ENCODE measurements at places on chromosomes 4 and X.

- no peak for DNase-seq
Observed at GRCh38 chr4:1983053-1983845, 25.5 kb downstream of the NELFA start.

DNA sequence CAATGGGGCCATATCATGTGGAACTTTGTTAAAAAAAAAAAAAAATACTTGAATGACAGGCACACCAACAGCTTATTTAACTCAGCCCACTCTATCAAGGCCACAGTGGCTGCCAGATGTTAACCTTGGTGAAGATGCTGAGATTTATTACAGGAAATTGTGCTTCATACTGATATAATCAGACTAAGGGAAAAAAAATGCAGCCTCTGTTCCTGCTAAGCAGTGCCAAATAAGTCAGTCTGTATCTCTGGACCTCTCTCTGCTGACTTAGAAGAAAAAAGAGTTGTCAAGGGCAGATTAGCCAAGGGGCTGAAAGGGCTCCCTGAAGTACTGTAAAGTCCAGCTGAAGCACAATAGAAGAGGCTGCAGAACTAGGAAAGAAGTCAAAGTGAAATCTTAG is 677.7 kb upstream of the HTR2C start:
- no peak for DNase-seq

DNA sequence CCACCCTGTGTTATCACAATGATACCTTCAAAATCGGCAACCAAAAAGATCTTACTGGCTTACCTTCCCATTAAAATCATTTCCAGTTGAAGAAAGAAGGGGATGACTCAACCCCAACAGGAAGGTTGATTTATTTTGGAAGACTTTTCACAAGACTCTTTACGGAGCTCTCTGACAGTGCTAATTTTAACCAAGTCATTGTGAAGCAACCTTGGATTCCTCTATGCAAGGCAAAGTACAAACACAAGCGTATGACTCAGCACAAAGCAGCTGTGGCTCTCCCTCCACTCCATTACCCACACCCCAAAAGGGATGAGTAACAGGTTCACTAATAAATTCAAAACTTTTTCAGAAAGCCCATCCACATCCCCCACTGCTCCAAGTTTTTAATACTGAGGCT is 213.8 kb upstream of the FGF13 start:
- no peak for DNase-seq

- no peak for DNase-seq
Observed at GRCh38 chr4:1285151-1285789, 4.4 kb upstream of the MAEA start.

GRCh38 chr4:158146736-158147135 is 26.1 kb downstream of the GASK1B start:
- no peak for DNase-seq

DNA sequence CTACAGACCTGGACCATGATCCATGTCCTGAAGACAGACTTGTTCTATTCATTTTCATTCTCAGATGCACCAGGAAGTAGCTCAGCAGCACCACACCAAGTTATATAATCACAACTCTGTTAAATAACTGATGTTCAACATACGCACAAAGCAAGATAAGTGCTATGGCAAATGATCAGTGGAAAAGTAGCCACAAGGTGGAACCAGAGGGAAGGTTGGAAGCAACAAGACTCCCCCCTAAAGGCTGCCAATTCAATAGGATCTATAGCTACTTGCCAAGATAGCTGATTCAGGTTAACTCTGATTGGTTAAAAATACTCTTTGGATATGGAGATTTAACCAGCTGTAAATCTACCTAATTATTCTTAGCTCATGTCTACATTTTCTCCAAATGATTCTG is 23.7 kb upstream of the FAM47B start:
- peak; percentile 45 for DNase-seq

DNA sequence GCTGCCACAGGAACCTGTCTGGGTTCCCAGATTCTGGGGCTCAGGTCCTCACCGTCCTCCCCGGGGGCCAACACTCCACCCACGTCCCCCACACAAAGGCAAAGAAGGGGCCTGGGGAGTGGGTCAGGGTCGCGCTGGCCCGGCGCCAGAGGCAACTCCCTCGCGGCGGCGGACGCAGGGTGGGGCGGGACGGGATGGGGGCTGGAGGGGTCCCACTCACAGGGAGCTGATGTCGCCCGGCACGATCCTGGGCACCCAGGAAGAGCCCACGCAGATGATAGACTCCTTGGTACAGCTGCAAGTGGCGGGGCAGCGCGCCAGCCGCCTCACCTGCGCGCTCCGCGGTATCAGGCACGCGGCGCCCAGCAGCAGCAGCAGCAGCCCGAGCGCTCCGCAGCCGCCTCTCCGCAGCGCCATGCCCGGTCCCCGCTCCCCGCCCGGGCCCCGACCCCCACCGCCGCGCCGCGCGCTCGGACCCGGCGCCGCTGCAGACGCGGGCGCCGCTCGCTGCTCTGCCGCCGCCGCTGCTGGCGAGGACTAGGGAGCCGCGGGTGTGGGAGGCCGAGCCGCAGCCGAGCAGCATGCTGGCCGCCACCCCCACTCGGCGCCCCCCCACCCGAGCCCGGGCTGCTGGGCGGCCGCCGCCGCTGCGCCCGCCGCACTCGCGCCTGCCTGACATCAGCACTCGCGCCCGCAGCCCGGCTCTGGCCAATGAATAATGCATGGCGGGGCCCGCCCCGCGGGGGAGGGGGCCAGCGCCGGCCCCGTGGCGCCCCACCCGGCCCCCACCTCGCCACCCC is at the start of gene LGI2:
Gene LGI2 (minus strand): TSS at position 670 of the 800 bp plus-strand sequence. CDS start 253 bp downstream, at position 417.
- peak; percentile 51 for DNase-seq

DNA sequence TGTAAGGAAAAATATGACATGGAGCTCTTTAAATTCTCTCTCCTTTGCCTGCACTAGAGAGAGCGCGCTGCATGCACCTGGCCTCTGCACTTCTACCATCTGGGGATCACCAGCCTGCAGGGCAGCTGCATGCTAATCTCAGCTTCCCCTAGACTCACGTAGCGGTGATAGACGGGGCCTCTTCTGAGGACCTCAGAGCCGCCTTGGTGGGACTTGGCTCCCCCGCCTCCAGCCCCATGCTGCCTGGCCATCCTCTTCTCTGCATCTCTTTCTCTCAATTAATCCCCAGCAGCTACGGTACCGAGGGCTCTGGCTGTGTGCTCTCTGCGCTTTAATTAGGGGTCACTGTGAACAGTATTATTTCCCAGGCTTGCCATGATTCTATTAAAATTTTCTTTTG is 52.8 kb upstream of the PSAPL1 start:
- DNase-seq, result no peak

- DNase-seq, result no peak
Observed at GRCh38 chr4:159178151-159178546, 75.3 kb downstream of the RAPGEF2 start.

GRCh38 chrX:122087341-122087740 is 1039.9 kb downstream of the GLUD2 start:
- DNase-seq, result no peak

GRCh38 chr4:185740471-185740873 is 71.5 kb downstream of the SORBS2 start:
- no peak for DNase-seq

DNA sequence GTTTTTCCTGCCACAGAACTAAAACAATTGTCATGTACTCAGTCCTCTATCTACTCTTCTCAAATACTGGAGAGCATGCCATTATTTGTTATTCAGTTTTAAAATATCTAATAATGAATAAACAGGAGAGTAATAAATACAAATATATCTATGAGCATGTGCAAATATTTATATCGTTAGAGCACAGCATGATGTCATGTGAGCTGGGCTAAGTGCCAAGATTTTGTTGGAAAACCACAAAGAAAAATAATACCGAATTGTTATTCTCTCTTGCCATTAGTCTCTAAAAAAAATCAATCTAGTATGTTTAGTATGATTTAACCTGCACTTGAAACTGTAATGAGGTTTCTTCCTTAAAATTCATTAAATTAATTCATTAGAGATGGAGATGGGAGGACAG is 97.3 kb downstream of the DDX60 start:
- DNase-seq, result no peak

GRCh38 chr4:140719022-140719421 is 37.2 kb downstream of the TBC1D9 start:
- no peak for DNase-seq

- DNase-seq, result no peak
Observed at GRCh38 chrX:63128509-63128908, 222.6 kb downstream of the SPIN4 start.

DNA sequence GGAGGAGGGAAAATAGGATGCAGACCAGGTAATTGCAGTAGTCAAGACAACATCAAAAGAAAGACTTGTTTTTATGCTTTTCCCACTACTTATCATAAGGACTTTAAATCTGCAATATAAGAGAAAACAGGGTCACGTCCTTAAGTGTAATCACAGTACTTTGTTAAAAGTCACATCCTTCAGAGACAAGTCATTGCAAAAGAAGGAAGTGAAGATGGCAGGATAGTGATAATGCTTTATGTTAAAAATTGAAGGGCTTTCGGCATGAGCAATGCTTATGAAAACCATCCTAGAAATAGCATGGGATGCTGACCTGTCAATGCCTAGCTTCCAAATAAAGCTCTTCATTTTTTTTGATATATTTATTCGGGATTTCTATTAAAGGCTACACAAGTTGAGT is 110.2 kb upstream of the TENM3 start:
- no peak for DNase-seq

DNA sequence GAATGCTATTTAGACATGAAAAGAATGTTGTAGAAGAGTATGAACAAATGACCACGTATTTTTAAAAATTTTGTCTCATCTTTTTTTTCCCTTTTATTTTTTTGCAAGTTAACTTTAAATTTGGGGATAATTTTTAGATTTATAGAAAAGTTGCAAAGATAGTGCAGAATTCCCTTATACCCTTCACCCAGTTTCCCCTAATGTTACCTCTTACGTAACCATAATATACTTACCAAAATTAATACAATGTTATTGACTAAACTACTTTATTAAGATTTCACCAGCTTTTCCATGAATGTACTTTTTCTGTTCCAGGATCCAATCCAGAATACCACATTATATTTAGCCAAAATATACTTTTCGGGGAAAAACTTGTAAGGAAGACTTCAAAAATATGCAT is 12.3 kb downstream of the CHRNA9 start:
- DNase-seq, result no peak

DNA sequence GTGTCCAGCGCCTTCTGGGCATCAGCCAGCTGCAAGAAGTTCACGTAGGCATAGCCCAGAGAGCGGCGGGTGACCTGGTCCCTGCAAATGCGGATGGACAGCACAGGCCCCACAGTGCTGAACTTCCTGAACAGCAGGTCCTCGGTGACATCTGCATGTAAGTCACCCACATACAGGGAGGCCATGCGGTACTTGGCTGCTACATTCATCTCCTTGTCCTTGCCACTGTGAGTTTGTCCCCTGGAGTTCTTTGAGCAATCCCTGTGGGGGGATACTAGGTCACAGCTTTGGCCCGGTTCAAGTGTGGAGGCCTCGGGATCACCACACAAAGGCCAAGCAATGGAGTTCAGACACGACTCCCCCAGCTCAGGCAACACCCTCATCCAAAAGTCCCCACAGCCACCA is 776 bp downstream of the PABPC4L start:
- peak; percentile 25 for DNase-seq

GRCh38 chr4:95910749-95911148 is 70.9 kb downstream of the PDHA2 start:
- DNase-seq, result no peak

GRCh38 chr4:88592600-88593448 is 544 bp downstream of the HERC3 start:
- peak; percentile 86 for DNase-seq

- no peak for DNase-seq
Observed at GRCh38 chrX:21590012-21590776, 67.9 kb downstream of the KLHL34 start.

- DNase-seq, result peak; percentile 46
Observed at GRCh38 chr4:81214881-81215868, at the start of gene PRKG2. Gene PRKG2 (minus strand): TSS chr4:81215222. CDS start chr4:81205047, 10,175 bp downstream.

GRCh38 chr4:70932984-70933383 is 30.8 kb downstream of the MOB1B start:
- no peak for DNase-seq

GRCh38 chrX:137988470-137988869 is 422.5 kb downstream of the ZIC3 start:
- no peak for DNase-seq

DNA sequence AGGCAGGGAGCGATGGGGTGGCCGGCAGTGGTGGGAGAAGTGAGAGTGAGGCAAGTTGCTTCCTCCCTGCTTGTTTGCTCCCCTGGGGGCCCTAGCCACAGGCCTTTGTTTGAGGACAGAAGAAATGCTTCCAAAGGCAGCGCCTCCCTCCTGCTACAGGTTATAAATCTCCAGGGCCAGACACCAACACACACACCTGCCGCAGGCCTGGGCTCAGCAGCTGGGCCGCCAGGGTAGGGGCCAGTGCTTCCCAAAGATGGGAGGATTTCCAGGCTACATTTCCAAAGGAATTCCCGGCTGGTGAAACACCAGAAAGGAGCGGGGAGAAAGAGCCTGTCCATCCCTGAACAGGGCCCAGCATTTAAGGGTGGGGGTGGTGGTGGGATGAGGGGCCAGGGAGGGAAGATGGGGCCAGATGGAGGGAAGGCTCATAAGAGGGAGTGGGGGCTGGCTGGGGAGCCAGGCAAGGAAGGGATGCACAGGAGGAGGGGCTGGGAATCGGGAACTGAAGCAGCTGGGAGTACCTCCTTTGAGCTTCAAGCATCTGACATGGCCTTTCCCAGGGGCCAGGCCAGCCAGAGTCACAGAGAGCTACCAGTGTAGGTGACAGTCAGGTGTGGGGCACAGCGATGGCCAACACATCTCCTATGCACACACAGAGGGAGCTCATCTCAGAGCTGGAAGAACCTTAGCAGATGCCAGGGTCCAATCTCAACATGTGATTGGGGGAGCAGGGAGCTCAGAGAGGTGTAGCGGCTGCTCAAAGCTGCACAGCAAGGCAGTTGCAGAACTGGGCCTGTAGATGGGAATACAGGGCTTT is 143.9 kb downstream of the PJA1 start:
- peak; percentile 4 for DNase-seq

GRCh38 chr4:54384563-54384962 is 155.5 kb downstream of the PDGFRA start:
- DNase-seq, result no peak

- DNase-seq, result no peak
Observed at GRCh38 chr4:128649161-128649560, 160.3 kb upstream of the JADE1 start.

All from HEK293T (cell line).